ENCODE measurements at places on chromosomes 1 and 21. TPM values are rescaled to one million over a fixed set of nuclear protein-coding genes. Genes with fewer than 3 reads are reported as not detected.
A peak's percentile ranks its signal among the peaks of the same experiment; 100 is the strongest.

The KRTAP12-2 gene
- total RNA-seq = not detected

The CCDC30 gene
- not detected for total RNA-seq

The CRP gene
- not detected for total RNA-seq

DNA sequence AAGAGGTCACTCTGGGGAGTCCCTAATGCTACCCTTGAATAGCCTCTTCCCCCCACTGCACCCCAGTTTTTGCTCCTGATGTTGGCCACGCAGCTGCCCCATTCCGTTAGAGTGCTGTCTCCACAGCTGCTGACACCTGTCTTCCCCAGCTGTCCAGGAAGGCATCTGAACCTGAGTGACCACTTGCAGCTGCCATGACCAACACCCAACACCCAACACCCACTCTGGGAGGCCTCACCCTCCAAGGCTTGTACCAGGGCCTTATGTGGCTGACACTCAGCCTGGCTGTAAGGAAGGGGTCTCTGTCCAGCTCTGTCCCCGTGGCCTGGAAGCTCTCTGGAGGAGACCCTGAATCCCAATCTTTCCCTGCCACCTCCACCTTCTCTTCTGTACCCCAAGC lies 26.7 kb upstream of the LDLRAP1 start:
- DNase-seq = no peak

- peak; percentile 11 for DNase-seq
Measured at GRCh38 chr1:111032295-111032897, 68.7 kb upstream of the LRIF1 start.

- DNase-seq = no peak
Measured at GRCh38 chr1:201742955-201743805, 85.8 kb upstream of the IPO9 start.

DNA sequence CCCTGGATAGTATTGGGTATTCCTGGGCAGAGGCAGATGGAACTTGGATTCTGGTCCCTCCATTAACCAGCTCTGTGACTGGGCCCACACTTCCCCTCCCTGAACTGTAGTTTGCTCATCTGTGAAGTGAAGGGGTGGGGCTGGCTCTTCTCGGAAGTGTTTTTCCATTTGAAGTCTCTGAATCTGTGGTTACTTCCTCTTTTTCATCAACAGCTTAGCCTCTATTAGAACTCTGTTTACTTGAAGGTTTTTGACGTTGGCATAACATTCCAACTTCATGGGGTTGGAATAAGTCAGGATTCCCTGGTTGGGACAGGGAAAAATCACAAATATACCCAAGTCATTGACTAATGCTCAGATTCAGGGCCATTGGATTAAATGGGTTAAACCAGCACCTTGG lies 3.6 kb downstream of the KIAA0040 start:
- no peak for DNase-seq

DNA sequence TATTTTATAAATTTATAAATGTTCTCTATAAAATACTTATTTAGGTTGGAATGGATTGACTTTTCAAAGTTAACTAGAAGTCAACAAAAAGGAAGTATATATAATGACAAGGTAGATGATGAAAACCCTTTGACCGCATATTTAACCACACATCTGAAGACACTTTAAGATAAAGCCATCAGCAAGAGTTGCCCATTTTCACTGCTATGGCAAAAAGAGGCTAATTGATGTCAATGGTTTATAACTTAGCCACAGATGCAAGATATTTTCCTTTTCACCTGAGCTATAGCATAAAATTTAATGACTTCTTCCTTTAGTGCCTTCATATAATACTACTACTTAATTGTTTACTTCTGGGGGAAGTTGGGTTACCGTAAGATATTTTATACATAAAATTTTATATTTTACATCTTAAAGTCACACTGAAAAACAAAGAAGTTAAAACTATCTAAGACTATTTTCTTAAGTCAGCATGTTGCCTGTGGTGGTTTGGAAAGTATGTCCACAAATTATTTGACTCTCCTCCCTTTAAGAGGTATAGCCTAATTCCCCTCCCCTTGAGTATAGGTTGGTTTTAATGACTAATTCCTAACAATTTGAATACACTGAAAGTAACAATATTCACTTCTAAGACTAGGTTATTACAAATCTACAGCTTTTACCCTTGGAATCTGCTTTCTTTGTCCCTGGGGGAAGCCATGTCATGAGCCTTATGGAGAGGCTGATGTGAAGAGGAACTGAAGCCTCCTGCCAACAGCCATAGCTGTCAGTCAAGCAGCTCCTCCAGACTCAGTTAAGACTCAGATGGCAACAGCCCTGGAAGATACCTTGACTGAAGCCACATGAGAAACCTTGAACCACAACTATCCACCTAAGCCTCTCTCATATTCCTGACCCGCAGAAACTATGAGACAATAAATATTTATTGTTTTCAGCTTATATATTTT lies 40.3 kb upstream of the LRRC8B start:
- no peak for DNase-seq

GRCh38 chr1:12556368-12556930 lies 61.6 kb downstream of the DHRS3 start:
- DNase-seq = peak; percentile 95

- no peak for DNase-seq
Measured at GRCh38 chr1:4563586-4563985, 90.8 kb upstream of the AJAP1 start.

DNA sequence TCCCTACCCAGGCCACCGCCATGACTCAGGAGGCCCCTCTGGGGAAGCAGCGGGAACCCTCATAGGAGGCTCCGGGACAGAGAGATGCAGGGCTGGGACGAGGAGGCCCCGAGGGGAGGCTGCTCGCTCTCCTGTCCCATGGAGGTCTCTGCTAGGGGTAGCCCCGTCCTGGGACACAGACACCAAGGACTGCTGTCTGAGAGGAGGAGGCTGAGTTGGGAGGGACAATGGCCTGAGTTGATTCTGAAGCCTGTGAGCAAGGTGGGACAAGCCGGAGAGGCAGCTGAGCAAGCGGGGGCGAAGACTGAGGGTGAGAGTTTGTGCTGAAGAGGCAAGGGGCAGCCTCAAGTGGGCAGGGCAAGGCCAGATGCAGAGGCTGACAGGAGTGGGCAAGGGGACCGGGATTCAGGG lies 17.4 kb downstream of the SLC27A3 start:
- DNase-seq = no peak

DNA sequence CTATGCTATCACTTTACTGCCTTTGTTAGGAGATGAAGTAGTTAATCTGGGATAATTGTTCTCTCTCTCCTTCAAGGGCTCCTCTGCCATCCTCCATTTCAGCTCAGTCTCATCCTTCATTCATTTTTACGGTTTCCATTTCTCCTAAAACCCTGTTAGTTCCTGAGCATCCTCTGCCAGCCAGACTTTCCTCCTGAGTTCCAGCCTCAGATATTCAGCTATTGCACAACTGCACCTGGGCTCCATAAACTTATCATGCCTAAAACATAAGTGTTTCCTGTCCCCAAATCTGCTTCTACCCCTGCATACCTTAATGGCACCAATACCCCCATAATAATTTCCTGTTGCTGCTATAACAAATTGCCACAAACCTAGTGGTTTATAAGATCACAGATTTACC lies 39.6 kb upstream of the SOX13 start:
- DNase-seq = no peak

DNA sequence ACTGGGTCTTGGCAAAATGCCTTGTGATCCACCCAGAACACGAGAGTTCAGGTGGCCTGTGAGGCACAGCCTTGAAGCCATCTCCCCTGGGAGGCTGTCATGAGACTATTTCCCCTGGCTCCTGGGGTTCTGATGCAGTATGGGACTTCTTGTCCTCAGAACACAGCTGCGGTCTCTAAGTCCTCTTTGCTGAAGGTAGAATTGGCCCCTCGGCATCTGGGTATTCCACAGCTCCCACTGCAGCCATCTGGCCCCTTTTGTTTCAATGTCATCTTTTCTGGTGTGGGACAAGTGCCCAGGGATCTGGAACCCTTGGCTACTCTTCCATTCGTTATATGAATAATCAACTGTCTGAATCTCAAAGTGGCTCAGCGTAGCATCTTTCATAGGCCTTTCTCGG lies 17.0 kb upstream of the LY9 start:
- DNase-seq = no peak

GRCh38 chr1:97366984-97367383 lies 553.9 kb downstream of the DPYD start:
- no peak for DNase-seq

DNA sequence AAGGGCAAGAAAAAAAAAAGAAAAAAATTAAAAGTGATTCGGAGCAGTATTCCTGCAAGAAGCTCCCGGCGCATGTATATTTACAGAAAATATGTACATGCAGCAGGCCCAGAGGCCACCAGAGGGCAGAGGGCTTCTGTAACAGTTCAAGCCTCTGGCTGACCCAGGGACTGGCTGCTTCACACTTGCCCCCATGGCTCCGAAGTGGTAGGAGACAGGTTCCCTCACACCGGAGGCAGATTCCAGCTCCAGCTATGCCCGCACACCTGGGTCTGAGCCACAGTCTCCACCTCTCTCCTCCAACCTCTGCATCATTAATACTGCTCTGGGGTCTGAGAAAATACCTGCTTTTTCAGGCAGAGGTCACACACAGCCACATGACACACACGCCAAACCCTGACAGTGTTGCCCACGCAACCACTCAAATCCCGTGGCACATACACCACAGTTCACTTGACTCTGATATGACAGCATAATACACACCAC lies 2.2 kb upstream of the ARHGAP30 start:
- DNase-seq = no peak

DNA sequence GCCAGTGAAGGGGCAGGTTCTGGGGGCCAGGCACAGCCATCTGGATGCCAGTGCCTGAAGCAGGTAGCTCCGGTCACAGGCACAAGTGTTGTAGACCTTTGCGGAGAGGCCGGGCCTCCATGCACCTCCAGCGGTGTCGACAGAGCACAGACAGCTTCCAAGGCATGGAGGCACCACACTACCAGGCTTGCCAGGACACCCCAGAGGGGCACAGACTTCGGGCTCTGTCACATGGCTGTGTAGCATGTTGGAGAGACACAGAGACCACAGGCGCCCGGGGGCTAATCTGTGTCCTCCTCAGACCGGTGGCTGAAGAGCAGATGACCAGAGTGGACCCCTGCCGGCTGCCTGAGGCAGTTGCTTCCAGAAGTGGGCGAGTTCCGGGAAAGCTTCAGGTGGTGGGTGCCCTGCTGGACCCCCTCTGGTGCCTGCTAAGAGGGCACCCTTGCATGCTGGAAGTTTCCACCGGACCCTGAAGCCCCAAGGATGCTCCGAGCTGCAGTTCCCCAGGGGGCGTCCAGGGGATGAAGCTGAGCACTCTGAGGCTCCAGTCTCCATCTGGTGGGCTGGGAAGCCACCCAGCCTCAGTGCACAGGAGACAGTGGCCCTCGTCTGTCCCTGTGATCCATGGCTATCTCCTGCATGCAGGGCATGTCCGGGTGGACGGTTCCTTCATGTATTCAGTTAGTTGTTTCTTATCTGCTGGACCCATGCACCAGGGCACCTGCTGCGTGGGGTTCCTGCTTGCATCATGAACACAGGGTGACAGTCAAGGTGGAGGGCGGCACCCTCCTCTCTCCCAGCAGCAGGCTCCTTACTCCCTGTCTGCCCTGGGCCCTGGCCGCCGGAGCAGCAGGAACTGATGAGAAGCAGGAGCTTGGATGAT lies 82.4 kb downstream of the OBSCN start:
- no peak for DNase-seq

GRCh38 chr1:202078241-202078640 lies 44.5 kb upstream of the GPR37L1 start:
- no peak for DNase-seq

- DNase-seq = no peak
Measured at GRCh38 chr1:181104790-181105133, 16.3 kb downstream of the IER5 start.
